Fibroblast of skin of left quadriceps (primary cell): ENCODE measurements at places on chromosomes 6 and 20.

DNA sequence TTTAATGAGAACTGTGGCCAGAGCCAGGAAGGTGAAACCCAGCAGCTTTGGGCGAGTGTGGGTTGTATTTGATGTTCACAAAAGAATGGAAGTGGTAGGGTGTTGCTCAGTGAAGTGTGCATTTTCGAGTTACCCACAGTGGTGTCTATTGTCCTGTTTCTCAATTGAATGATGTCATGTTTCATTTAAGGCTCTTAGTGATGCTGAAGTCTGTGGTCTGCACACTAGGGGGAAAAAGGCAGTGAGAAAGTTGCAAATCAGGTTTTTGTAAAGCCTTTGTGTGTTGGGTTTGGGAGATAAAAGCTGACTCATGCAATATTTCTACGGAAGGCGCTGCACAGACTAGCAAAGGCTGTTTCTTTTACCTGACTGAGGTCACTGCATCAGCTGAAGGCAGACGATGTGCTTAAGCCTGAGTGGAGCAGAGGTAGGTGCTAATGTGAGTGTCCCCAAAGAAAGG is 121.1 kb downstream of the PLEKHG1 start:
- DNase-seq, result no peak

GRCh38 chr20:3101251-3101650 is 16.7 kb upstream of the AVP start:
- no peak for DNase-seq

DNA sequence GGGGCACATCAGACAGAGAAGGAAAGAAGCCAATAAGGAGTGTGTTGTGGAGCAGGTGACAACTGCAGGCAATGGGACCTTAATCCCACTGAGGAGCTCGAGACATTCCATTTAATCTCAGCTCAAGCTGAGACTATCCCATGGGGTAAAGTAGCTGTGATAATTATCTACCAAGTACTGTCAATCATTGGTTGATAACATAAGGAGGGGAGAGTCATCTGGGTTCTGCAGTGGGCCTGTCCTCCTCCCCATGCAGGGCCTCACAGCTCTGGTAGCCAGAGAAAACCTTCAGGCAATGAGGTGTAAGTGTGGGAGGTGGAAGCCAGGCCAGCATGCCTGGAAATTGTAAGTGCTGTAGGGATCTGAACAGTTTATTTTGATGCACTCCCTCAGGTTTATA is 375.0 kb upstream of the ARID1B start:
- DNase-seq, result no peak

DNA sequence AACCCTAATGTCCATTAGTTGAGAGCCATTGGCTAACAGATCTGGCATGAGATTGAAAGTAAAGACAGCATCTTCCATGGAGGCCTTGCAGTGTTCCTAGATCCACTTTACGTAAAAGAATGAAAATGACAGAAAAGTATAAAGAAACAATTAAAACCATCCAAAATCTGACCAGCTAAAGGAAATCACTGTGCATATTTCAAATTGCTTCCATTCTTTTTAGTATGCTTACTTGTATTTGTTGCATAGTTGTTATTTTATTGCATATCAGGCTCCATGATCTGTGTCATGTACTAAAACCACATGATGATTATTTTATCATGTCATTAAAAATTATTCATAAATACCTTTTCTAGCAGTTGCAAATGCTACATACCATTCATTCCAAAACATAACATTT is 67.9 kb downstream of the GCLC start:
- DNase-seq, result peak; percentile 28

DNA sequence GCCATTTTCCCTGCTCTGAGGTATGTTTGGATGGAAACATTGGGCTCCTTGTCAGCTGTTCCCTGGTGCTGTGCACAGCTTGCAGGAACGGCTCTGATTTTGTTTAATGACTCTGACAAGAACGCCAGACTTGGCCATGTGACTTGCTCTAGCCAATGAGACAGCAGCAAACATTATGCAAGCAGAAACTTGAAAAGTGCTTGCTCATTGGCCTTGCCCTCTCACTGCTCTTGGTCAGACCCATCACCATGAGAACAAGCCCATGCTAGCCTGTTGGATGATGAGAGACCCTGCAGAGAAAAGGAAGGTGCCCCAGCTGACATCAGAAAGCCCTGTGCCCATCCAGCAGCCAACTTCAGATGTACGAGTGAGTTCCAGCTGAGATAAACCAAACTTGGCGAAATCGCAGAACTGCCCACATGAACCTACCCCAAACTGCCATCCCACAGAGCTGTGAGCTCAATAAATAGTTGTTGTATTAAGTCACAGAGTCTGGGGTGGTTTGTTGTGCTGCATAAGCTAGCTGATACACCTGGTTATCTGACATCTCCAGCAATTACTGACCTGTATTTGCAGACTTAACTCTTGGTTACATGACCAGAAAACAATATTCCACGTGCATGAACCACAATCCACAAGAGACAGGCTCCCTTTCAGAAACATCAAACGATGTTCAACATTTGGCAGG is 96.9 kb downstream of the JPH2 start:
- peak; percentile 26 for DNase-seq

- DNase-seq, result peak; percentile 20
Measured at GRCh38 chr20:49029203-49029602, 16.9 kb upstream of the CSE1L start.

- DNase-seq, result no peak
Measured at GRCh38 chr6:169085466-169085865, 168.2 kb downstream of the THBS2 start.

DNA sequence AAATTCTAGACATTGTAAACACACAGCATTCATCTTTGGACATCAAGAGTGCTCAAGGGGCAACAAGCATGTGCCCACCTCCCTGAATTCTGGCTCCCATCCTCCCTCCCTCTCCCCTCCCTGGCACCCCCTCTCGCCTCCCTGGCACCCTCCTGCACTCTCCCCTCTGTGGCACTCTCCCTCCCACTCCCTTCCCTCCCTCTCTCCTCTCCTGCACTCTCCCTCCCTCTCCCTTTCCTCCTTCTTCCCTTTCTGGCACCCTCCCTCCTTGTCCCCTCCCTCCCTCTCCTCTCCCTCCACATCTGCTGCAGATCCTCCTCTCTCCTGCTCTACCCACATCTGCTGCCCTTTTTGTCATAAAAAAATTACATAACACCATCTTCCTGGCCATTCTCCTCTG is 113.0 kb upstream of the SLC22A23 start:
- DNase-seq, result no peak

GRCh38 chr6:13624871-13625288 is 9.7 kb downstream of the NOL7 start:
- DNase-seq, result no peak
